ENCODE measurements at places on chromosomes 6 and 20. TPM values are rescaled to one million over a fixed set of nuclear protein-coding genes. Genes with fewer than 3 reads are reported as not detected.

- DNase-seq = no peak
Observed at GRCh38 chr6:161630674-161631073, 356.8 kb upstream of the AGPAT4 start.

DNA sequence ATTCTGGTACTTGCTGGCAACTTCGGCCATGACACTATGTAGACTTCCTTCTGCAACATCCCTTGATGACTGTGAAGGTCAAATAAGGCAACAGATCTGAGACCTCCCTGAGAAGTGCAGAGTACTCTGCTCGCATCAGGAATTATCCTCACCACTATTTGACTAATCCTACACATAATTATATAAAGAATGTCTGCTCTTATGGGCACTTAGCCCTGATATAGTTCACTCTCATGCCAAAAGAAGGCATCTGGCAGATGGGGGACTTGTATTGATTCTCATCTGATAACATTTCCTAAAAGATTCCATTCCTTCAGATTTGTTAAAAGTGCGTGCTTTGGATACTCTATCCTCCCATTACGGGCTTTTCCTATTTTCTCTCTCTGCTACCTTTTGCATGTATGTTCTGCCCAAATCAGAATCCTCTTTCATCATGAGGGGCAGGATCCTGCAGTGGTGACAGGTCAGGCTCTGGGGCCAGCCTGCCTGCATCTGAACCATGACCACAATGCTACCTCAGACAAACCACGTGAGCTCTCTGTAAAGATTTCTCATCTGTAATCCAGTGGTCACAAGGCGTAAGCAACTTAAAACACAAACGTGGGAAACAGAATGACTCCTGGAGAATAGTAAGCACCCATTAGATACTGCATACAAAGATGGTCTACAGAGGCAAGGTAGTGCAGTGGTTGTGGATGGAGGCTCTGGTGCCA is 134.0 kb downstream of the GJA10 start:
- DNase-seq = no peak

Gene NKX2-2
- not detected for polyA plus RNA-seq

DNA sequence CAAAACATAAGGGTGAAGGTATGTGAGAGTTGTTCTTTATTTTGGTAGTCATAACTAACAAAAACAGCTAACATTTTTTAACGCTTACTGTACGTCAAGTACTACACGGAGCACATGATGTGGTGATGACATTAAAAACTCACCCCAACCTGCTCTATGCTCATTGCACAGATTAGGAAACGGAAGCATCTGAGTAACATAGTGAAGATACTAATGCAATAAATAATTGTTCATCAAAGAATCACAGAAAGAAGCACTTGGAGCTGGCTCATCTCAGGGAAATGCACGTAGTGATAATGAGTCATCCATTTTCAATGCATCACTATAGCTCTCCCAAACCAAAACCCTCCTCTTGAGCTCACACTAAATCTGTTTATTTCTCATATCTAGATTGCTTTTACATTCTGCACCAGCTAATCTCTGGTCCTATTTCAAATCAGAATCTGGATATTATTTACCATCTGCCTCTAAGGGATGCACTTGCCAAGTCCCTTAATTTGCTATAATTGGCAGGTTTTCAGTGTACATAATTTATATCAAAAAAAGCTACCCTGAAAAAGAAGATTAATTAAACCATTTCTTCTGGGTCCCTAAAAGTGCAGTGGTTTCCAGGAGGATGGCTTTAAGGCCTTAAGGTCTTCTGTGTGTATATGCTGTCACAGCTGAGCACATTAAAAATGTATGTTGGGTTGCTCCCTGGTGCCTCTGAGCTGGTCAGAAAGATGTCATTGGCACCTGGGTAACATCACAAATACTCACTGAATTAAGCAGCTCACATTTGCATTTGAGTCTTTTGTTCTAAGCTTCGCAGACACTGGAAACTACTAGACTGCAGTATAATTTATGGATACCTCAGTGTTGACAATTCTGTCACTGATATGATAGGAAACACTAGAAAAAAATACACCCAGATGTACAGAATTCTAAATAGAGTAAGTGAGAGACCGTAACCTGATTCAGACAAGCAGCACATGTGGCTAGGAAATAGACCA is 677.4 kb upstream of the CITED2 start:
- DNase-seq = no peak

GRCh38 chr20:49620364-49621240 is 52.7 kb upstream of the PTGIS start:
- peak; percentile 28 for DNase-seq

- DNase-seq = no peak
Observed at GRCh38 chr6:125022391-125022989, 60.3 kb downstream of the RNF217 start.

Data from naive B cell (primary cell).